ENCODE measurements at places on chromosomes 7 and 10.

GRCh38 chr7:89145801-89146200 lies 350.3 kb upstream of the TEX47 start:
- DNase-seq: no peak
- no peaks in the 10 kb centered on the region for H3K36me3 ChIP-seq
- H3K27ac ChIP-seq: no peak overlapping the region

- peak; percentile 17 for DNase-seq
- no peak overlapping the region for H3K27ac ChIP-seq
- H3K4me3 ChIP-seq: no peak overlapping the region
- H3K36me3 ChIP-seq: no peaks in the 10 kb centered on the region
- H3K4me1 ChIP-seq: no peaks in the 10 kb centered on the region
- no peaks in the 10 kb centered on the region for H3K27me3 ChIP-seq
Measured at GRCh38 chr10:71093531-71093930, 118.8 kb upstream of the UNC5B start.

DNA sequence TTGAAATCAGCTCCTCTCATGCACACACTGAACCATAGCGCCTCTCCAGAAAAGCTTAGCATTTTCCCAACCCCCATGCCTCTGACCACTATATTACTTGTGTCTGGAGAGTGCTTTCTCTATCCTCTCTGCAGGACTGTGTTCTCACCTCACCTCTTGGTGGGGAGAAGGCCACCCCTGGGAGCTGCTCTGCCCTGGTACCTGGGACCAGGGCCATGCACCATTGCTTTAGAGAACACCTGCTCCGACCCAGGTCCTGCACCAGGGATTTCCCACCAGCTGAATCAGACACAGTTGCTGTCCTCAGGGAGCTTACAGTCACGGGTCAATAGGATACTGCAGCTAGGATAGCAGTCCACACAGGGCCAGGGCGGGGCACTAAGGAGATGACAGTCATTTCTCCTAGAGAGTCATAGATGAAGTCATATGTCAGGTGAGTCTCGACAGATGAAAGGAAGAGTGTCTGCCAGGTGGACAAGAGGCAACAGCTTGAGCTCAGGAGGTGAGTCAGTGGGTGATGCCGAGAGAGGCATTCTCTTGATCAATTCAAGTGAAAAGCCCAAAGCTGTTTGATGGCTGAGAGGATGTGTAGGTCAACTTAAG lies 619 bp upstream of the LMTK2 start:
- DNase-seq: no peak
- H3K4me1 ChIP-seq: peaks cover 17% of the 10 kb centered on the region
- H3K27ac ChIP-seq: no peak overlapping the region
- H3K4me3 ChIP-seq: no peak overlapping the region

GRCh38 chr7:124275411-124275810 lies 242.5 kb upstream of the TMEM229A start:
- no peak for DNase-seq
- no peaks in the 10 kb centered on the region for H3K36me3 ChIP-seq
- H3K4me1 ChIP-seq: no peaks in the 10 kb centered on the region
- H3K27ac ChIP-seq: no peak overlapping the region

DNA sequence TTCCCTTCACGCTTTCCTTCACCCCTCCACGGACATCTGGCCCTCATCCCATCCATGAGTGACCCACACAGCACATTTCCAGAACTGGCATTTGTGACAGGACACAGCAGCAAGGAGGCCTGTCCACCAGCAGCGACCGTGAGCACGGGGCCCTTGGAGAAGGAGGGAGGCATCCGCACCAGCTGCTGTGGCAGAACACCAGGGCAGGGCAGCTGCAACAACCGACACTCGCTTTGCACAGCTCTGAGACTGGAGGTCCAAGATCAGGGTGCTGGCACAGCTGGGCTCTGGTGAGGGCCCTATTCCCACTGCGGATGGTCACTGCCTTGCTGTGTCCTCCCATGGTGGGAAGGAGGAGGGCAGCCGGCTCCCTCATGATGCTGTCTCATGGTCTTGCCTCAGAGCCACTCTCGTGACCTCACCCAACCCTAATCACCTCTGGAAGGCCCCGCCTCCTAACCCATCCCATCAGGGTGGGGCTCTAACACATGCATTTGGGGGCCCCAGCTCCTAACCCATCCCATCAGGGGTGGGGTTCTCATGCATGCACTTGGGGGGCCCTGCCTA lies 36.7 kb downstream of the PTPRN2 start:
- no peak overlapping the region for H3K27ac ChIP-seq
- H3K4me3 ChIP-seq: no peak overlapping the region
- no peaks in the 10 kb centered on the region for H3K36me3 ChIP-seq
- no peak for DNase-seq

DNA sequence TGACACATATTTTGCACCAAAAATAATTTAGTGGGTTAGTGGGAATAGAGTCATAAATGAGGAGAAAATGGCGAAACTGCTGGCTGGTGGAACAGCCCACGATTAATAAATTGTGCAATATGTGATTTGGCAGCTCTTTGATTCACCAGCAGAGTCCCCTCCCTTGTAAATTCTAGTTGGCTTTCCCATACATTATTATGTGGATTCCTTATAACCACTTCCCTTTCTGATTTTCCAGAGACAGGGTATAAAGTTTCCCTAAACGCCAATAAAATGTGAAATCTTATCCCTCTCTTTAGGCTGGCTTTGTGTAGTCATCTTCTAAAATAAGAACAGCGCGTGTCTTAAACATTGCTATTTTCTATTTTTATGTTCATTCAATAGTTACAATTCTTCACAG lies 149.4 kb upstream of the FERD3L start:
- H3K27ac ChIP-seq: no peak overlapping the region
- no peak for DNase-seq
- no peaks in the 10 kb centered on the region for H3K36me3 ChIP-seq
- H3K4me1 ChIP-seq: peaks cover 5% of the 10 kb centered on the region

DNA sequence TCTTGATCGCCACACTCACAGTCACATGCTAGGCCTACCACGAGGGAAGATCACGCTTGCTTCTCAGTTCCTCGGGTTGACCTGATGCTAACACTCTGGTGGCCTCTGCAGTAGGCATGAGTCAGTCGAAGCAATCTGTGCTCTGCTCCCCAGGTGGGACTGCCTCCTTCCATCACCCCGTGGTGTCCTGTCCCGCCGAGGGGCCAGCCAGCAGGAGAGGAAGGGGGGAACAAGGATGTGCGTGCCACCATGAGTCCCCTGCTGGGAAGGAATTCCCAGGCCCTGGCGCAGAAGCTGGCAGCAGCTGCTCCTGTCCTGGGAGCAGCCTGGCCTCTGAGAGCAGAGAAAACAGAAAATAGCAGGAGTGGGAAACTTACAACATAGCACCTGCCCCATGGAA lies 695.0 kb upstream of the NRP1 start:
- no peaks in the 10 kb centered on the region for H3K36me3 ChIP-seq
- peaks cover 8% of the 10 kb centered on the region for H3K27me3 ChIP-seq
- H3K4me1 ChIP-seq: no peaks in the 10 kb centered on the region
- H3K4me3 ChIP-seq: no peak overlapping the region

DNA sequence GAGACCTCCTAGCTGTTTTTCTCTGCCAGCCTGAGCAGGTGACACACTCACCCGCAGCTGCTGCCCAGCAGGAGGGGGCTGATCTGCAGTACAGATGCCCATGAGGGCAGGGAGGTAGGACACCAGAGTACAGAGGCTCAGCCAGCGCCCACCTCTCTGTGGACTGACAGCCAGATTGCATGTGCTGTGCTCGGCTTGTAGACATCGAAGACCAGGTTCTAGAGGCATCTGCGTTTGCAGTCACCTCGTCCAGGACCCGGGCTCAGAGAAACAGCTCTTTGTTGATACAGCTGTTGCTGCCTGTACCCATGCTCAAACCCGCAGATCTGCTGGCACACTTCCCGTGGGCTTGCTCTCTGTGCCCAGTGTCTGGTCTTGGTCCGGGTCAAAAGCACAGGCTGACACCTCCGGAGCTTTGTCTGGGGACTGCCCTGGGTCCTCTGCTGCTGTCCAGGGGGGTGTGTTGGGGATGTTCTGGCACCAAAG lies 224.7 kb downstream of the GLRX3 start:
- H3K4me1 ChIP-seq: no peaks in the 10 kb centered on the region
- no peaks in the 10 kb centered on the region for H3K27me3 ChIP-seq
- DNase-seq: no peak
- no peak overlapping the region for H3K27ac ChIP-seq

DNA sequence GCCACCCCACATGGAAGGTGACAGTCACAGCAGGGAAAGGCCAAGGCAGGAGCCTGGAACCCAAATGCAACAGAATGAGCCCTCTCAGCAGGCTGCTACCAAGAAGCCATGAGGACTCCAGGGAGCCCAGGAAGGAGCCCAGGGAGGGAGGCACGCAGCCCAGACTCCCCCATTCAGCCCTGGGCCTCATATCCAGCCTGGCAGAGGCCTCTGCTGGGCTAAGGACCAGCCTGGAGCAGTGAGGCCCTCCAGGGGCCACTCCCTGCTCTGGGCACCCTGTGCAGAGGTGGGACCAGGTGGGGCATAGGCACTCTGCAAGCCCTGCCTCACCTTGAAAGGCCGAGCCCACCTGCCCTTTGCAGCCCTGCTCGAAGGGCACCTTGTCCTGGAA lies 25.8 kb upstream of the ZNF488 start:
- no peaks in the 10 kb centered on the region for H3K4me1 ChIP-seq
- no peak overlapping the region for H3K27ac ChIP-seq
- DNase-seq: no peak
- H3K4me3 ChIP-seq: no peak overlapping the region
- H3K27me3 ChIP-seq: no peaks in the 10 kb centered on the region
- no peaks in the 10 kb centered on the region for H3K36me3 ChIP-seq

DNA sequence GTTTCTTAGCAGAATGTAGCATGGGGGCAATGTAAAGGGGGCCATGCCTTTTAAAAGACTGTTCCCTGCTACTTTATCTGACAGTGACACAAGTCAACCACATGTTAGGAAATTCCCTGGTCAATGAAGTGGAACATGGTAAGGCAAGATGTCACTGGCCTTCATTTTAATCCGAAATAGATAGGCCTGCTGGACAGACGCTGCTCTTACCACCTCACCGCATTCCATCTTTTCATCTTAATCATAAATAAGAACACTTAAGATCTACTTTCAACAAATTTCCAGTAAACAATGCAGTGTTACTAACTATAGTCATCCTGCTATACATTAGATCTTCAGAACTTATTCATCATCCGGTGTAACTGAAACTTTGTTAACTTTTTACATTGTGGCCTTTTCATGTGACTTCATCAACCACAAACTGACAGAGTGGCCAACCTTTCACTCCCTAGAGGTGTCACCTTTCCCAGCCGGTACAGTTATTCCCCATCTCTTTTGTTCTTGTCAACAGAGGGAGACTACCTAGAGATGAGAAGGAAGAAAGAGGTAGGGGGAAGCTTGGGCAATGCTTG lies 15.6 kb downstream of the ASB4 start:
- H3K27me3 ChIP-seq: no peaks in the 10 kb centered on the region
- no peak overlapping the region for H3K27ac ChIP-seq
- H3K4me3 ChIP-seq: no peak overlapping the region
- peaks cover 4% of the 10 kb centered on the region for H3K4me1 ChIP-seq

DNA sequence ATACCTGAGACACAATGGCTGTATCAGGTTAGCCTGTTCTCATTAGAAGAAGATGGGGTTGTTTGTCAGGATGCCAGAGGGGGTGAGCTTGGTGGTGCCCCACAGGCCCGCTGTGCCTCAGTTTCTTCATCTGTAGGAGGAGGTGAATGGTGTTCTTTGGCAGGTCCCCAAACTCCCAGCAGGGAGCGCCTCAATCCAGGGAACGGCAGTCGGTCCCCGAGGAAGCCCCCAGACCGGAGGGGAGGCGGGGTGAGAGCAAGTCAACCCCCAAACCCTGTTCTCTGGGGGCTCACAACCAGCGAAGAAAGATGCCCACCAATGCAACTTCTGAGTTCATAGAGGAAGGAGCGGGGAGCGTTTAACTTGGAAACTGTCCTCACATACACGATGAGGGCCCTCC lies 16.0 kb downstream of the C10orf105 start:
- H3K4me3 ChIP-seq: no peak overlapping the region
- no peaks in the 10 kb centered on the region for H3K4me1 ChIP-seq
- H3K27ac ChIP-seq: no peak overlapping the region
- H3K27me3 ChIP-seq: no peaks in the 10 kb centered on the region

DNA sequence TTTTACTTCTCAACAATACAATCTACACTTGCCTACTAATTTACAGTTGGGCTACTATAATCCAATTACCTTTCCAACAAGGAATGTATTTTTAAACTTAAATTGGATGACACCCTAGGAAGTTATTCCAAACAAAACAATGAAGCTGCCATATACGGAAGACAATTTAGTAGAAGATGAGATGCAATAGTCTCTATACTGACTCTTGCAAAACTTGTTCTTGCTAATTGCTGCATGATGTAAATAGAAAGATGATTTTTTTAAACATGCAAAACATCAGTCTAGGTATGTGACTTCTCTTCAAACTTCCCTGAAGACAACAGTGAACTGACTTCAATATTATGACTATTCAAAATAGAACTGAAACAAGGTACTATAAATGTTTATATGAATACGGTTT lies 17.6 kb downstream of the NT5C3A start:
- no peaks in the 10 kb centered on the region for H3K4me1 ChIP-seq
- DNase-seq: no peak
- H3K27ac ChIP-seq: no peak overlapping the region
- no peaks in the 10 kb centered on the region for H3K36me3 ChIP-seq
- H3K4me3 ChIP-seq: no peak overlapping the region

DNA sequence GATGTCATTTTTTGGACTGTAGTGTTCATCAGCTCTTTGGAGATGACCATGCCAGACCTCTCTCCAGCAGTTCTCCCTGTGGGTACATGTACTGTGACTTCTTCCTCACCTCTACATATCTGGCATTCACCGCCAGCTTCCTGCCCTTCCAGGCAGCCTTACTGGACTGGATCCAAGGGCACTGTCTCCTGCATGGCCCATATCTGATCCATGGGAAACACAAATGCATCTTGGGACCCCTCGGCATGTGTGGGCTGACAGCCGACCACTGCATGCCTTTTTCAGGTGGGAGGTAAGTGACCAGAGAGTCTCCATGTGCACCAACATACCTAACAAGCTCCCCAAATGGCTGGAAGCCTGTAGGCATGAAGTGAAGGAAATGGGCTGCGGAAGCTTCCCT lies 3.9 kb upstream of the BLVRA start:
- no peaks in the 10 kb centered on the region for H3K36me3 ChIP-seq
- no peaks in the 10 kb centered on the region for H3K27me3 ChIP-seq
- H3K4me1 ChIP-seq: peaks cover 6% of the 10 kb centered on the region
- H3K27ac ChIP-seq: no peak overlapping the region

DNA sequence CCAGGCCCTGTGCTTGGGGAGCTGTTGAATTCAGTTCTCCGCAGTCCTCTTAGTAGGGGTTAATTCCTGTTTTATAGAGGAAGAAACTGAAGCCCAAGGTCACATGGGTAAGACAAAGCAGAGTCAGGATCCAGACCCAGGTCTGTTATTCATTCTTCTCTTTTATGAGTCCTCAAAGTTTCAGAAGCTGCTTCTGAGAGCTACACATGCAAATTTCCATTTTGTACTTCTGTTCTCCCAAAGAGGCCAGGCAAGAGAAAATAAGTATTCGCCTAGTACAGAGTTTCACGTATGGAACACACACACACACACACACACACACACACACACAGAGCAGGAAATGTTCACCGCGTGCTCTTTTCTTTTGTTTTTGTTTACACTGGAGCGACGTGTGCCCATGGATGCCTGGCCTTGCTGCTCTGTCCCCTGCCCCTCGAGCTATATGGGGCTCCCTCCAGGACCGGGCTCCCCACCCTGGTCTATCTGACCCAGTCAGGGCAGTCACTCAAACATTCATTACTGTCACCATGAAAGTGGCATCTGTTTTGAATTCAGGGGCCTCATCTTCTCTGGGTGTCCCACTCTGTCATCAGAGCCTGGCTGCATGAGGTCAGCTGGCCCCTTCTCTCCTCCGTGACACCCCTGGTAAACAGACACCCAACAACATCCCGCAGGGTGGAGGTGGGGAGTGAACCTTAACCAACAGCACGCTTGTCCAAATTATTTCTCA lies 84.4 kb downstream of the TNS3 start:
- H3K4me1 ChIP-seq: peaks cover 37% of the 10 kb centered on the region
- no peaks in the 10 kb centered on the region for H3K27me3 ChIP-seq
- no peak for DNase-seq
- no peaks in the 10 kb centered on the region for H3K36me3 ChIP-seq
- H3K4me3 ChIP-seq: no peak overlapping the region

All from adrenal gland (tissue), 19 donors.